Gastroesophageal sphincter (tissue), 4 donors: ENCODE measurements at places on chromosomes 12 and 14. TPM values are rescaled to one million over a fixed set of nuclear protein-coding genes. Genes with fewer than 3 reads are reported as not detected.

The PLBD1 gene
- 2.5 TPM for total RNA-seq

The M6PR gene
- 105 TPM for total RNA-seq

The DTX1 gene
- total RNA-seq = 4.5 TPM

The COX8C gene
- total RNA-seq = not detected

The CMKLR1 gene
- total RNA-seq = 25.4 TPM

The SUPT16H gene
- total RNA-seq = 83.2 TPM

The KERA gene
- not detected for total RNA-seq

The TAS2R42 gene
- not detected for total RNA-seq

The FOXN4 gene
- not detected for total RNA-seq

The DHRS2 gene
- 0.12 TPM for total RNA-seq

The AQP6 gene
- total RNA-seq = not detected

The CDKN1B gene
- 74.3 TPM for total RNA-seq

The SERPINA6 gene
- not detected for total RNA-seq

The ACRBP gene
- total RNA-seq = 0.81 TPM

The WDHD1 gene
- 3.5 TPM for total RNA-seq

The JPH4 gene
- 2.7 TPM for total RNA-seq

The FBXO33 gene
- total RNA-seq = 10.4 TPM

The PTHLH gene
- total RNA-seq = 2.7 TPM

The IFI27 gene
- total RNA-seq = 61.2 TPM

The DPPA3 gene
- not detected for total RNA-seq

The SLC8A3 gene
- total RNA-seq = 0.49 TPM

The GPRC5D gene
- total RNA-seq = not detected

The CLEC6A gene
- total RNA-seq = not detected

The SUDS3 gene
- 57.2 TPM for total RNA-seq

The PPP1R1A gene
- total RNA-seq = 27.1 TPM

The SDR9C7 gene
- not detected for total RNA-seq

The CDCA3 gene
- 5.9 TPM for total RNA-seq

The P2RX2 gene
- total RNA-seq = 3.8 TPM

The VRTN gene
- total RNA-seq = not detected

The ASCL1 gene
- not detected for total RNA-seq

The CNTN1 gene
- total RNA-seq = 193 TPM

The KLRC2 gene
- not detected for total RNA-seq

The KCNJ8 gene
- total RNA-seq = 32.2 TPM

The A2M gene
- 618 TPM for total RNA-seq

The TTC7B gene
- total RNA-seq = 65.3 TPM

The AGAP2 gene
- total RNA-seq = 4.2 TPM

The OR4E2 gene
- not detected for total RNA-seq

The DUSP16 gene
- total RNA-seq = 18.4 TPM

The VDR gene
- 1.6 TPM for total RNA-seq

The PPP1R13B gene
- 24.8 TPM for total RNA-seq

The MUCL1 gene
- not detected for total RNA-seq

The STAT2 gene
- total RNA-seq = 89.4 TPM

The NEUROD4 gene
- total RNA-seq = not detected

The EID3 gene
- total RNA-seq = 24.9 TPM

The IKZF4 gene
- total RNA-seq = 5.1 TPM

The PZP gene
- 0.62 TPM for total RNA-seq

The LMNTD1 gene
- total RNA-seq = not detected

The IL26 gene
- not detected for total RNA-seq

The LRRC10 gene
- total RNA-seq = not detected

The PPP4R4 gene
- 0.12 TPM for total RNA-seq

The RAB2B gene
- 28.3 TPM for total RNA-seq

The SLC25A21 gene
- 1.4 TPM for total RNA-seq

The ADCK1 gene
- 11.1 TPM for total RNA-seq

The NR1H4 gene
- total RNA-seq = not detected
